Activated CD4-positive, alpha-beta memory T cell treated with anti-CD3 and anti-CD28 coated beads, Interleukin-2, amount 10 ng/mL, durations not matched to agents 7 days and 5 days (primary cell): ENCODE measurements at places on chromosomes 1 and 21. TPM values are rescaled to one million over a fixed set of nuclear protein-coding genes. Genes with fewer than 3 reads are reported as not detected.

GRCh38 chr1:34115233-34115632 is 49.8 kb downstream of the CSMD2 start:
- H3K4me1 ChIP-seq = no peaks in the 10 kb centered on the region
- H3K27ac ChIP-seq = no peak overlapping the region
- H3K27me3 ChIP-seq = no peaks in the 10 kb centered on the region
- no peak overlapping the region for H3K4me3 ChIP-seq

- peaks cover 4% of the 10 kb centered on the region for H3K4me1 ChIP-seq
- H3K27me3 ChIP-seq = no peaks in the 10 kb centered on the region
- no peak overlapping the region for H3K4me3 ChIP-seq
- no peaks in the 10 kb centered on the region for H3K36me3 ChIP-seq
- no peak overlapping the region for H3K27ac ChIP-seq
Measured at GRCh38 chr1:225159793-225160192, 230.3 kb downstream of the DNAH14 start.

Gene TTC34
- total RNA-seq = 1.5 TPM

DNA sequence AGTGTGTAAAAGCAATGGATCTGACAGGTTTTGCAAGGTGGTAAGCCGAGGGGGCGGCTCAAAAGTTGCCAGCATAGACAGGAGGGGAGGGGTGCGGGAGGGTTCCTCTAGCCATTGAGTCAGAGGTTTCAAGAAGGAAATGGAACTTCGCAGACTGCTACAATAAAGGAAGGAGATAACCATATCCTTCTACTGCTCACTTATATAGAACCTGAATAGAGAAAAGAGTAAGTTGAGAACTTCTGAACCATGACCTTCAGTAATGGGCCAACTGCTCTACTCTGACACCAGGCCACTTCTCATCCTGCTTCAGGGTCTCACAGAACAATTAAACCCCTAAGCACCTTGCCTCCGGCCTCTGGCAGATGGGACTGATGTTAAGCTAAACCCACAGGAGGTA is 26.3 kb upstream of the BCAR3 start:
- H3K27me3 ChIP-seq = peaks cover 3% of the 10 kb centered on the region
- peak overlapping the region; percentile 48 for H3K27ac ChIP-seq
- no peak overlapping the region for H3K4me3 ChIP-seq
- no peaks in the 10 kb centered on the region for H3K36me3 ChIP-seq
- peaks cover 65% of the 10 kb centered on the region for H3K4me1 ChIP-seq
- peak; percentile 61 for DNase-seq

DNA sequence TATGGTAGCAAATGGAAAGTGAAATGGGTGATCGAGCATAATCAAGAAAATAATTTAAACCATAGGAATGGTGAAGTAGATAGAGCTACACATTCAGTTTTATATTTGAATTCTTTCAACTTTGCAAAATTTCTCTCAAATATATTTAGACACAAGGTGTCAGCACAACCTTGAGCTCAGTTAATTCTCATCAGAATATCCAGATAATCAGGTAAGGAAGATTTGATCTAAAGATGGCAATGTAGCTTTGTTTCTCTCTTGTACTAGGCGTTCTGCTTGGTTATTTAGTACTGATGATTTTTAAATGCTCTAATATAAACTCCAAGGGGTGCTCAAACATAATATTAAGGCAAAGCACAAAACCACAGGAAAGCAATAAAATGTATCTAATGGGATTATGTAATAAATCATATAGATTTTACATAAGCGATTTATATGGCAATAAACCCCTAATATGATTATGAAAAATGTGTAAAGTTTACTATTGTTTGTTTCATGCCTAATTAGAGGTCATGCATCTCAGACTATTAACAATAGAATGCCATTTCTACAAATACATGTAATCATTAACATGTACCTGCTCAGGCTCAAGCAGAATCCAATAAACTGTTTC is 32.4 kb upstream of the SERTAD4 start:
- no peak overlapping the region for H3K4me3 ChIP-seq
- no peaks in the 10 kb centered on the region for H3K4me1 ChIP-seq
- DNase-seq = no peak
- peaks cover 2% of the 10 kb centered on the region for H3K27me3 ChIP-seq
